NCI-H510A (cell line): ENCODE measurements at places on chromosomes 5 and 9.

DNA sequence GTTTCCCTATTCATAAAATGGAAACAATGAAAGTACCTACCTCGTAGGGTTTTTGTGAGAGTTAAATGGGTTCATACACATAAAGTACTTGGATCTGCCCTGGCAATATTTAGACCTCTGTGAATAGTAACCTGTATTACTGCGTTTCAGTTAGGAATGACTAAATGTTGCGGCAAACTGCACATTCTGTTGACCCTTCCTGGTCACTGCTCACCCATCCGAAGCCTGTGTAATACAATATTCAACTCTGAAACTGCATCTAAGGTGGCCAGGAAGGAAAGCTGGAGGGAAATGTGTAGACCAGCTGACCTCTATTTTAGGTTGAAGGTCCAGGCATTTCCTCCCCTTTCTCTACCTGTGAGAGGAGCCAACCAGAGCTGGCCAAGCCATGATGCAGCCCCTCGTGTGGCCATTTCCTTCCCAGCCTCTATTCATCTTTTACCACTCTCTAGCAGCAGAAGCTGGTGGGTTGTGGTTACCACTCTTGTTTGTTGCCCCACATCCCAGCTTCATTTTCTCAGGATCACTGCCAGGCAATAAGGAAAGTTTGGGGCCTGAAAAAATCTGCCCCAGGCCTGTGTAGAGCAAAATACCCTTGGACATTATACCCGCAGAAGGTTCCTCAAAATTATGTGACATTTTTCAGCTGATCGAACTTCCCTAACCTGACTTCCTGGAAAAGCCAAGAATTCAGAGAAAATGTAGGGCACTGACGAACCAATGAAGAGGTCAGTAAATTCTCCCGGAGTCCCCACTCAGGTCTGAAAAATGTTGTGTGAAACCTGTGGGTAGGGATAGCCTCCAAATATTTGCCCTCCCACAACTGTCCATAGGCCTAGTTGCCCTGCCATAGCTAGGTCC, 20.5 kb upstream of the PDCD1LG2 start:
- DNase-seq, result no peak

DNA sequence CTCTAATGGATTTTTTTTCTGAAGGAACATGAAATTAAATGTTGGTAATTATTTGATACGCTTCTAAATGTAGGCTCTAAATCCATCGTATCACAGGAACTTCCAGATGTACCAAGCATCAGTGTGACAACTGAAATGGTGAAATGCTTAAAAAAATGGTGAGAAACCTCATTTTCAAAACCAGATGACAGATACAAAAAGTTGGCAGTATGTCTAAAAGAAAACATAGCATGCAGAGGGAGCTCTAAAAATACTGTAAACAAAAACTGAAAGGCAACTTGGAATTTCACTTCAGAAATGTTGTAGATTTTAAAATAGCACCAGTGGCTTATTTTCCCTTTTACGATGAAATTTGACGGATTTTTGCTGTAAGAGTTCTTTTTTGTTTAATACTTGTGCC, 1043.6 kb upstream of the WWC1 start:
- no peak for DNase-seq

DNA sequence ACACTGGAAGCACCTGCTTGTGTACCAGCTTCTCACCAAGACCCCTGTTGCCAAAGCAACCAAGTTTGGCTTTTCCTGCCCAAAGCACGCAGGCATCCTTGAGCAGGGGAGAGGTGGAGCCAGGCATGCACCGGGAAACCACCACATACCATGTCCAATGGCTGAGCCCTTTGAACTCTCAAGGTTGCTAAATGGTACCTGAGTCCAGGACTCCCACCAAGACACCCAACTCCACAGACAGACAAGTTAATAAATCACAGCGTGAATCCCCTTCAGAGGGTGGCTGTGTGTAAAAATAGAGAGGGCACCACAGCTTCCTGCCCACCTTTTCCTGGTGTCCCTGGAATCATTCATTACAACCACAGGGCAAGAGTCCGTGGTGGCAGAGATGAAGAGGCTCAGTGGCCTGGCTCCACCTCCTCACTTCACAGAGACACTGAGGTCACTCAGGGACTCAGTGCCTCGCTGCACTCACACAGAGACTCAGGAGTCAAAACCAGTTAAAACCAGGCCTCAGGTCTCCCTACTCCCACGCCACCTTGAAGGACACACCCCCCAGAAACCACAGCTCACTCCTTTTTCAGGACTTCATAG, 143.7 kb downstream of the C5orf15 start:
- no peak for DNase-seq

DNA sequence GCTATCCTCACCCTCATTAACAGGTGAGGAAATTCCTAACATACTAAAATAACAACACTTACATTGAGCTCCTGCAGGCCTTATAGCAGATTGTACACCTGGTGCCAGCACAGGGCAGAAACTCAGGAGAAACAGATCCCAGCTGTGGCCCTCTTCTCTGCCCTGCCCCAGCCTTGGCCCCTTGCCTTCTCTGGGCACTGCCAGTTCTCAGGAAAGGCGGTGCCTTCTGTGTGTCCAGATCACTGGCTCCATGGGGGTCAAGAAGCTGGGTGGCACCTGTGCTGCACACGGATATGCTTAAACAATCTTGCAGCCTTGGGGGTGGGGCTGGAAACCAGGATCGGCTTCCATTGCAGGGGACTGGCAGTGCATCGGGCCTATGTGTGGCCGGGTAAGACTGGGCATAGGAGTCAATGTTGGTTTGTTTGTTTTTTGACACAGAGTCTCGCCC, 19.3 kb downstream of the KYAT1 start:
- no peak for DNase-seq

GRCh38 chr9:114051281-114051680, 26.8 kb downstream of the AMBP start:
- DNase-seq, result no peak

DNA sequence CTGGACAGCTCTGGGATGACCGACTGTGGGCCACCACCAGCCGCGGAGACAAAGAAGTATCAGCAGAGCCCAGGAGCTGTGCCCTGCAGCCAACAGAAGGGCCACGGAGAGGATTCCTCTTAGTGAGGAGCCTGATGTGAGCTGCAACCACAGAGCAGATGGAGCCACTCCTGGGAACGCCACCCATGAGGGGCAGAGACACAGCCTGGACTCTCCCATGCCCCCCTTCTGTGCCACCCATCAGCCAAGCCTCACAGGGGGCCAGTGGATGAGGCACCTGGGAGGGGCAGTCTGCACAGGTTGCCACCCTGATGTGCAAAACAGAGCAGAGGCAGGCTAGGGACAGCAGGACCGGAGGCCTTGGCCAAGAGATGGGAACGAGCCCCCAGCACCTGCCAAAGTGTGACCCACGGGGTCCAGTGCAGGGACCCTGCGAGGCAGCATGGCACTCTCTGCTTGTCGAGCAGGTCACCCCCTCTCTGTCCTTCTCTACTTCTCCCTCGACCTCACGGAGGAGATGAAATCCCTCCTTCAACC, 380.7 kb upstream of the IRX1 start:
- DNase-seq, result no peak

- DNase-seq, result no peak
Measured at GRCh38 chr9:123727332-123727731, 202.6 kb downstream of the DENND1A start.

- no peak for DNase-seq
Measured at GRCh38 chr5:1725641-1726468, 73.8 kb downstream of the MRPL36 start.

DNA sequence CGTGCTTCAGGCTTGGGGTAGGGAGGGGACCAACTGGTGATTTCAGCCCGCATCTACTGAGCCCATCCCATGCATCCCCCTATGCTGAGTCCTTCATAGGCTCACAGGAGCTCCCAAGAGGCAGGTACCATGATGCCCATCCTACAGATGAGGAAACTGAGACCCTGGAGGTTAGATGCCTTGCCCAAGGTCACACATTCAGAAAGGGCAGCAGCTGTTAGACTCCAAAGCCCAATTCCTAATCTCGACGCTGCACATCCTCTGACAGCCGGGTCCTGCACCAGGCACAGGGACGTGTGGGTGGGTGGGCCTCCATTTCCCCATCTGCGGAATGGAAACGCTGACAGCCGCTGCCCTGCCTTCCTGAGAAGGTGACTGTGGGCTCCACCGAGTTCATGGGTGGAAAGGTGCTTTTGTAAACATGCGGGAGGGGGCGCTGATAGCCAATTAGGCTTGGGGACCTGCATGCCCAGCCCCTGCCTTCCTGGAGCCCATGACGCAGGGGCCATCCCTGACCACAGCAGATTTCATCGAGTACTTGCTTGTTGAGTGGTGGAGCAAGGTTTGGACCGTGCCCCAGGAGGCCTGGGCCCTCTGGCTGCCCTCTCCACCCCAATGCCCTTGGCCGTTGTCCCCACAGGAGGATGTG, 2.2 kb downstream of the DNM1 start:
- DNase-seq, result no peak

DNA sequence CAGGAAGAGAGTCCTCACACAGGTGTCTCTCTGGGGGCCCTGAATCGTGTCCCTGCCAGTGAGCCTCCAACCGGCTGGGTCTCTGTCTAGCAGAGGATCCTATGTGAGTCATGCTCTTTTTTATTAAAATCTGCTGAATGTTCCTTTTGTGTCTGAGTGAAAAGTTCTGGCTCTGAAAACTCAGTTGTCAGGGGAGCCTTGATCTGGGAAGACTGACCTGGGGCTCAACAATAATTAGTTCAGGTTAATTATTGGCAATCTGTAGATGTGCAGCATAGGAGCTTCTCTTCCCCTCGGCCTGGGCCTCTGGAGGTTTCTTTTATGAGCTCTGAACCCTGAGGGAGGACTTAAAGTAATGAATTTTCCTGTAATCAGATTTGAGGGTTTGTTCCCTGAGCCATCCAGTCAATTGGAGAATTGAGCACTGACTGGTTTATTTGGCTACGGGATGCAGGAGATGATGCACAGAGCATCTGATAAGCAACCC, 45.2 kb downstream of the ALG2 start:
- no peak for DNase-seq

GRCh38 chr5:135029477-135030122, 4.4 kb downstream of the PITX1 start:
- no peak for DNase-seq

GRCh38 chr9:134033516-134034214, 8.4 kb downstream of the BRD3OS start:
- DNase-seq, result no peak

GRCh38 chr5:124631874-124632550, 114.4 kb downstream of the ZNF608 start:
- no peak for DNase-seq

DNA sequence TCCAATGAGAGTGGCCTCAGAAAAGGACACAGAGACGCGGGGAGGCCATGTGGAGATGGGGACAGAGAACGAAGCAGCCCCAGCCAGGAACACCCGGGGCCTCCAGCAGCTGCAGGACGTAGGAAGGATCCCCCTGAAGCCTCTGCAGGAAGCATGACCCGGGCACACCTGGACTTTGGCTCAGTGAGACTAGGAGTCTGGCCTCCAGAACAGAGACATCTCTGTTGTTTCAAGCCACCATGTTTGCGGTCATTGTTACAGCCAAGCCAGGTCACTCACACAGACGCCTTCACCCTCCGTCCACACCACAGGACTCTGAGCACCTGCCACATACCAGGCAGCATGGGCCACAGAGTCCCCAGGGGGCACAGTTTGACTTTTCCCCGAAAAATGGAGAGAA, 63.6 kb upstream of the SARDH start:
- DNase-seq, result no peak

GRCh38 chr5:35152733-35153132, 77.6 kb downstream of the PRLR start:
- DNase-seq, result no peak

- no peak for DNase-seq
Measured at GRCh38 chr5:7377761-7378160, 18.2 kb upstream of the ADCY2 start.
